ENCODE measurements at places on chromosomes 1 and 21. TPM values are rescaled to one million over a fixed set of nuclear protein-coding genes. Genes with fewer than 3 reads are reported as not detected.

GRCh38 chr1:38500352-38500751, 359.2 kb downstream of the RRAGC start:
- DNase-seq, result no peak

GRCh38 chr1:201288765-201289164, 5.5 kb downstream of the PKP1 start:
- no peak for DNase-seq

GRCh38 chr1:41780916-41781315, 137.8 kb downstream of the HIVEP3 start:
- DNase-seq, result no peak

DNA sequence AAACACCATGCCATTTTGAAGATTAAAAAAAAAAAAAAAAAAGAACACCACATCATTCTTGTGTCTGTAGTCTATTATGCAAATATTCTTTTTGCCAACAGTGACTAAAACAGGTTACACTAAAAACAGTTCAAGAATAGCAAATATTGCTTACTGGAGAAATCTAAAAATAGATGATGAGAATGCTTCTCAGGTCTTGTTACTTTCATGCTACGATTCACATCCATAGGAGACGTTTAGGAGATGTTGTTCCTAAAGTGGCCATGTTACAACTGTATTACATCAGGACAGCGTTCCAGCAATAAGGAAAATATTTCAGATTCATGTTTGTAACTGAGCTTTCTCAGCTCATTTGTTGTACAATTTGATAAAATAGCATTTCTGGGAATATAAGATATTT, 32.3 kb downstream of the RAB3GAP2 start:
- no peak for DNase-seq

GRCh38 chr1:8870103-8870502, 8.4 kb downstream of the ENO1 start:
- no peak for DNase-seq

MYCBP gene
- 34.0 TPM for total RNA-seq

DNA sequence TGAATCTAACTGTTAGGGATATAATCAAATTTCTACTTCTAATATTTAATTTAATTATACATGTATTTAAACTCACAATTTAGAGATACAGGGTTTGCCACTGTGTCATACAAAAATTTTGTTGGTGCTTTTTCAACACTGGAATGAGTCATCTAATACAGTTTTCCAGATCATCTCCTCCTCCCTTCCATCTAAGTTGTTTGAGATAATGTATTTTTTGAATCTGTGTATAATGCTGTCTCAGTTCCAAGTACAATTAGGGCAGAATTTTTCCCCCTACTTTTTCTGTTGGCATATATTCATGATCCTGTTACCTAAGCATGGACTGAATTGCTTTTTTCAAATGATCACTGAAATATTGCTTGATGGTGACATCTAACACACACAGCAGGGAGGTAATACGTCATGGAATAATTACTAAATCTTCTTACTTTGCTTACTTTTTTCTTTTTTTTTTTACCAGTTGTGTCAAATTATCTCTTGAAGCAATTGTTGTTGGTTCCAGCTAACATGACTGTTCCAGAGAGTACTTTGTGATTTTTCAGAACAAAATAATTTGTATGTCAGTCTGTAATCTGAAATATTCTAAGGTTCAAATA, 146.0 kb downstream of the MAGI3 start:
- DNase-seq, result peak; percentile 46

DNA sequence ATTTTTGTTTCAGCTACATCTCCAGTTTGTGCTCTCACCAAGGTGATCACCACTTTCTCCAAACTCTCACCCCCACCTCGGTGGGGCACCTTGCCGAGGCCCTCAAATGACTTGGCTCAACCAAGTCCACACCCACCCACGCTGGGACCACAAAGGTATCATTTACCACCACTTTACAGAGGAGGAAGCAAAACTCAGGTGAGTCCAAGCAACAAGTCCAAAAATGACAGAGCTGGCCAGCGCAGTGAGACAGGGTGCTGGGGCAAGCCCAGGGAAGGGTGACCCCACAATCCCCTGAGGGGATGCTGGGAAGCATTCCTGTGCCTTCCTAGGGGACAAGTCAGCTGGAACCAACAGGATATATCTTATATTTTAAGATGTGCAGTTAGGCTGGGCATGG, 24.7 kb downstream of the SSBP3 start:
- DNase-seq, result no peak

DNA sequence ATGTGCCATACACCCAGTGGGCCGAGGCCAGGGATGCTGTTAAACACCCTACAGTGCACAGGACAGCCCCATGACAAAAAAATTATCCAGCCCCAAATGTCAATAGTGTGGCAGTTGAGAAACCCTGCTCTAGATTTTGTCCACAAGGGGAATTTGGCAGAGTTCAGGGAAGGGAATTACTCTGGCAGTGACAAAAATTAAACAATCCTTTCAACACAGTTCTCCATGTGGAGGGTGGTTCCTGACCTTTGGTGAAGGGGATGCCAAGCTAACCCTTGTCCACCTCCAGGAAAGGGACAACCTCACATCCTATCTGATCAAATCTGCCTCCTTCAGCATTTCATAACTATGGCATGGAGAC, 28.4 kb upstream of the CD84 start:
- DNase-seq, result no peak

C1orf141 gene
- not detected for total RNA-seq

DNA sequence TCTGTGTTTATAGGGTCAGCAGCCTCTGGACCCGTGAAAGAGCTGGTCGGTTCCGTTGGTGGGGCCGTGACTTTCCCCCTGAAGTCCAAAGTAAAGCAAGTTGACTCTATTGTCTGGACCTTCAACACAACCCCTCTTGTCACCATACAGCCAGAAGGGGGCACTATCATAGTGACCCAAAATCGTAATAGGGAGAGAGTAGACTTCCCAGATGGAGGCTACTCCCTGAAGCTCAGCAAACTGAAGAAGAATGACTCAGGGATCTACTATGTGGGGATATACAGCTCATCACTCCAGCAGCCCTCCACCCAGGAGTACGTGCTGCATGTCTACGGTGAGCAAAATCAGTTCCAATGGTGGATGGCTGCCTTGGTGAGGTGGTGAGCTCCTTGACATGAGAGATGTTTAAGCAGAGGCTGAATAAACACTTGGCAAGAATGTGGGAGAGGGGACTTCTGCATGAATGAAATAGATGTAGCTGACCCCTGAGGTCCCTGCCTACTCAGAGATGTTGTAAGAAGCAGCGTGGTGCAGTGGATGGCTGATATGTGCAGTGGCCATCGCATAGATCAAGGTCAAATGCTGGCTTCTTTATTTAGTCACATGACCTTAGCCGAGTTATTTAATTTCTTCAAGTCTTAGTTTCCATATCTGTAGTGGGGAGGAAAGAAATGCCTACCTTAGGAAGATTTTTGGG, 9.3 kb downstream of the SLAMF7 start:
- peak; percentile 22 for DNase-seq

FASLG gene
- not detected for total RNA-seq

AADACL4 gene
- total RNA-seq, result not detected

- DNase-seq, result peak; percentile 69
These were observed 95.9 kb downstream of the KCNJ15 start for GRCh38 chr21:38352536-38353219.

GRCh38 chr1:201260236-201260590, 23.1 kb upstream of the PKP1 start:
- DNase-seq, result no peak

GRCh38 chr1:1091344-1092148, 17.4 kb upstream of the RNF223 start:
- no peak for DNase-seq

GRCh38 chr1:223197923-223198627, 55.0 kb upstream of the TLR5 start:
- no peak for DNase-seq

GRCh38 chr1:219039682-219040154, 134.0 kb upstream of the LYPLAL1 start:
- no peak for DNase-seq

DNA sequence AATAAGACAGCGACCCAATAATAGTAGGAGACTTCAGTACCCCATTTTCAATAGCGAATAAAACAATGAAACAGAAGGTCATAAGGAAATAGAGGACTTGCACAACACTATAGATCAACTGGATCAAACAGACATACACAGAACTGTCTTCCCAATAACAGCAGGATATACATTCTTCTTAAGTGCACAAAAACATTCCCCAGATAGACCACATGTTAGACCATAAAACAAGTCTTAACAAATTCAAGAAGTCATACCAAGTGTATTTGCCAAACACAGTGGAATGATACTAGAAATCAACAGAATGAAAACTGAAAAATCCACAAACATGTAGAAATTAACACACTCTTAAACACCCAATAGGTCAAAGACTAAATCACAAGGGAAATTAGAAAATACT, 78.0 kb downstream of the LBR start:
- DNase-seq, result no peak

DNA sequence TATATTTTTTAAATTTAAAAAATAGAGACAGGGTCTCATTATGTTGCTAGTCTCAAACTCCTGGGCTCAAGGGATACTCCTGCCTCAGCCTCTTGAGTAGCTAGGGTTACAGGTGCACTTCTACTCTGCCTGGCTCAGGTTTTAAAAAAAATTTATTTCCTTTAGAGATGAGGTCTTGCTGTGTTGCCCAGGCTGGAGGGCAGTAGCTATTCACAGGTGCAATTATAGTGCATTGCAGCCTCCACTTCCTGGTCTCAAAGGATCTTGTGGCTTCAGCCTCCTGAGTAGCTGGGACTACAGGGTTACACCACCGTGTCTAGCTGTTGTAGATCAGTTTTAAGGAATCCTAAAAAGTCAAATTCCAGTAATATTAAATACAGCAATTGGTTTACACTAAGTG, 5.0 kb downstream of the RNF11 start:
- no peak for DNase-seq

Measured in HFFc6 (cell line).